ENCODE measurements at places on chromosomes 7 and 10. TPM values are rescaled to one million over a fixed set of nuclear protein-coding genes. Genes with fewer than 3 reads are reported as not detected.

The MSS51 gene
- total RNA-seq = 2.3 TPM

DNA sequence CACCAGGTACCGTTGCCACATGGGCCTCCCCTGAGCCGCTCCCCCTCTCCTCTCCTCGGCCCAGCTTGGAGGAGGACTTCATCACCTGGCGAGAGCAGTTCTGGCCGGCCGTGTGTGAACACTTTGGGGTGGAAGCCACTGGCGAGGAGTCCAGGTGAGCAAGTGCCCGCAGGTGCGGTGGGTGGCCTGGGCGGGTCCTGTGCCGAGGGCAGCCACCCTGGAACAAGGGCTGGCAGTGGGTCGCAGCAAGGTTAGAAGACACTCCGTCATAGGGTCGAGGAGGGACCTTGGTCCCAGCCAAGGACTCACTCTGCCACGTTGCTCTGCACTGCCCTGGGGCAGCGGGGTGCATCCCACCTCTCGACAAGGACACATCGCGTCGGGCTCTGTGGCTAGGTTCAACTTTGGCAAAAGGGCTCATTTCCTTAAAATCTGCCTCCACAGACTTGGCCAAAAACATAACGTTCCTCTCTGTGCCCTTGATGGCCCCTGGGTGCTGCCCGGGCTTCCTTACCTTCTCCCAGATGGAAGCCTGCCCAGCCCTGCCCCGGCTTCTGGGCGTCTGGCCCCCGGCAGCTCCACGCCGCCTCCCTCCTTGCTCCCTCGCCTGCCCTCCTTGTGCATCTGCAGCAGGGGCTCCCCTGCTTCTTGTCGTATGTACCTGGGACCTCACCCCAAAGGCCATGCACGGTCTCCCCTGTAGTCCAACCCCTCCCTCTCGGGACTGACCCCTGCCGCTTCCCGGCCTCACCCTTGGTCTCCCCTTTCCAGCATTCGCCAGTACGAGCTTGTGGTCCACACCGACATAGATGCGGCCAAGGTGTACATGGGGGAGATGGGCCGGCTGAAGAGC, 12.7 kb downstream of the TMEM120A start:
- H3K4me3 ChIP-seq = no peak overlapping the region
- no peaks in the 10 kb centered on the region for H3K27me3 ChIP-seq
- H3K27ac ChIP-seq = no peak overlapping the region
- no peak for DNase-seq

GRCh38 chr10:4285121-4285520, 500.1 kb upstream of the KLF6 start:
- no peaks in the 10 kb centered on the region for H3K27me3 ChIP-seq
- DNase-seq = no peak
- no peaks in the 10 kb centered on the region for H3K36me3 ChIP-seq
- no peak overlapping the region for H3K4me3 ChIP-seq

The ITIH5 gene
- 10.7 TPM for total RNA-seq
